ENCODE measurements at places on chromosomes 13 and 19.

DNA sequence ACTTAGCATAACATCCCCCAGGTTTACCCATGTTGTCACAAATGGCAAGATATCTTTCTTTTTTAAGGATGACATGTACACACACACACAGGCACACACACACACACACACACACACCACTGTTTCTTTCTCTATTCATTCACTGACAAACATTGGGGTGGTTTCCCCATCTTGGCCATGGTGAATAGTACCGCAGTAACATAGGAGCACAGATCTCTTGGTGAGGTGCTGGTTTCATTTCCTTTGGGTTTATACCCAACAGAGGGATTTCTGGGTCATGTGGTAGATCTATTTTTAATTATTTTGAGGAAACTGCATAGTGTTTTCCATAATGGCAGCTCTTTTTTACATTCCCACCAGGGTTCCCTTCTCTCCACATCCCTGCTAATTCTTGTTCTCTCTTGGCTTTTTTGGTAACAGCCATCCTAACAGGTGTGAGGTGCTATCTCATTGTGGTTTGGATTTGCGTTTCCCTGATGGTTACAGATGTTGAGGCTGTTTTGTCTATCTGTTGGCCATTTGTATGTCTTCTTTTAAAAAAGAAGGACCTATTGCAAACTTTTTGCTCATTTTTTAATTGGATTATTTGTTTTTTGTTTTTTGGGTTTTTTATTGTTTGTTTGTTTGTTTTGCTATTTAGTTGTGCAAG lies 251.7 kb upstream of the IRS2 start:
- no peaks in the 10 kb centered on the region for H3K27me3 ChIP-seq
- no peak for DNase-seq
- H3K27ac ChIP-seq, result no peak overlapping the region
- H3K4me3 ChIP-seq, result no peak overlapping the region
- H3K4me1 ChIP-seq, result no peaks in the 10 kb centered on the region

DNA sequence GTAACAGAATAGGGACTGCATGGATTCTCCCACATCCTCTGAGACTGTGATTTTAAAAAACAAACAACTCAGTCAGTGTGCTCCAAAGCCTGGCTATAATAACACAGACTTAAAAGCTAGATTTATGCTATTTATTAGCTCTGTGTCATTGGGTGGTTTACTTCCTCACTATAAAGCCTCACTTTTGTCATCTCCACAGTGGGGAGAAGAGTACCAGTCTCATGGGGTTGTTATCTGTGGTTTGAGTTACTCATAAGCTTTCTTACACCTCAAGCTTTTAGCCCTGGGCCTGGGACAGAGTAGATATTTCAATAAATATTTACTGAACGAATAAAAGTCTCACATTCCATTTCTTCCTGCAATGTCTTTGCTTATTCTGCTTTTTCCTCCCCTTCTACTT lies 5.3 kb downstream of the RNASEH2B start:
- peak overlapping the region; percentile 41 for H3K27ac ChIP-seq
- no peak for DNase-seq
- H3K4me3 ChIP-seq, result no peak overlapping the region
- H3K4me1 ChIP-seq, result peaks cover 9% of the 10 kb centered on the region
- no peaks in the 10 kb centered on the region for H3K36me3 ChIP-seq

- H3K27ac ChIP-seq, result no peak overlapping the region
These were observed 100.0 kb downstream of the KLF5 start for GRCh38 chr13:73158851-73159250.

- no peak overlapping the region for H3K27ac ChIP-seq
- no peaks in the 10 kb centered on the region for H3K36me3 ChIP-seq
- no peaks in the 10 kb centered on the region for H3K4me1 ChIP-seq
- no peak overlapping the region for H3K4me3 ChIP-seq
These were observed 28.7 kb upstream of the C1QTNF9 start for GRCh38 chr13:24280720-24281119.

- H3K27ac ChIP-seq, result no peak overlapping the region
- H3K27me3 ChIP-seq, result no peaks in the 10 kb centered on the region
- H3K4me3 ChIP-seq, result no peak overlapping the region
- H3K36me3 ChIP-seq, result no peaks in the 10 kb centered on the region
These were observed 43.6 kb downstream of the SLAIN1 start for GRCh38 chr13:77740931-77741596.

DNA sequence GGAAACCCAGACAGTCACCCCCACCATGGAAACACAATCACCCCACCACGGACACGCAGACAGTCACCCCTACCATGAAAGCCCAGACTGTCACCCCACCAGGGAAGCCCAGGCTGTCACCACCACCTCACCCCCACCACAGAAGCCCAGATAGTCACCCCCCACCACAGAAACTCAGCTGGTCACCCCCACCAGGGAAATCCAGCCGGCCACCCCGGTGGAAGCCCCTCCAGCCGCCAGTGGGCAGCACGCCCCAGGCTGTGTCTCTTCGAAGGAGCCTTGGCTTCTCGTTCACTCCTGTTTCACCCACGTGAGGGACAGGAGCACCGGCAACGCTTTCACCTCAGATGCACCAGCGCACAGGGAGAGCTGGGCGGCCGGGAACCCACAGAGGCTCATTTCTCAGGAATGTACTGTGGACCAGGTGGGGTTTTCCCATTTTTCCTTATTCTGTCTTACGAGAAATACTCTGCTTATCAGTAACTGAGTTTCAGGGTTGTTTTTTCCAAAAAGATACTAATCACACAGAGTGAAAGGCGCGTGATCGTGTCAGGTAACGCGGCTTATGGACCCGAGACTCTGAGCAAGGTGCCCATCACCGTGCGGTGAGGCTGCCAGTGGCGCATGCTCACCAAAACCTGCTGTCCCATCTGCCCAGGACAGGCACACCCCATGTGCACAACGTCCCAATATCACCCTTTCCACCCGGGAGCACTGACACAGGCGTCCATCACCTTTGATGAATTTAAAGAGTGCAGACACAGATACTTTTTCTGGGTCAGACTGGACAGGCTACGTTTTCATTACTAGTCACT lies 28.0 kb downstream of the CARS2 start:
- H3K4me1 ChIP-seq, result no peaks in the 10 kb centered on the region
- no peak overlapping the region for H3K27ac ChIP-seq
- DNase-seq, result no peak
- H3K27me3 ChIP-seq, result no peaks in the 10 kb centered on the region
- no peak overlapping the region for H3K4me3 ChIP-seq

DNA sequence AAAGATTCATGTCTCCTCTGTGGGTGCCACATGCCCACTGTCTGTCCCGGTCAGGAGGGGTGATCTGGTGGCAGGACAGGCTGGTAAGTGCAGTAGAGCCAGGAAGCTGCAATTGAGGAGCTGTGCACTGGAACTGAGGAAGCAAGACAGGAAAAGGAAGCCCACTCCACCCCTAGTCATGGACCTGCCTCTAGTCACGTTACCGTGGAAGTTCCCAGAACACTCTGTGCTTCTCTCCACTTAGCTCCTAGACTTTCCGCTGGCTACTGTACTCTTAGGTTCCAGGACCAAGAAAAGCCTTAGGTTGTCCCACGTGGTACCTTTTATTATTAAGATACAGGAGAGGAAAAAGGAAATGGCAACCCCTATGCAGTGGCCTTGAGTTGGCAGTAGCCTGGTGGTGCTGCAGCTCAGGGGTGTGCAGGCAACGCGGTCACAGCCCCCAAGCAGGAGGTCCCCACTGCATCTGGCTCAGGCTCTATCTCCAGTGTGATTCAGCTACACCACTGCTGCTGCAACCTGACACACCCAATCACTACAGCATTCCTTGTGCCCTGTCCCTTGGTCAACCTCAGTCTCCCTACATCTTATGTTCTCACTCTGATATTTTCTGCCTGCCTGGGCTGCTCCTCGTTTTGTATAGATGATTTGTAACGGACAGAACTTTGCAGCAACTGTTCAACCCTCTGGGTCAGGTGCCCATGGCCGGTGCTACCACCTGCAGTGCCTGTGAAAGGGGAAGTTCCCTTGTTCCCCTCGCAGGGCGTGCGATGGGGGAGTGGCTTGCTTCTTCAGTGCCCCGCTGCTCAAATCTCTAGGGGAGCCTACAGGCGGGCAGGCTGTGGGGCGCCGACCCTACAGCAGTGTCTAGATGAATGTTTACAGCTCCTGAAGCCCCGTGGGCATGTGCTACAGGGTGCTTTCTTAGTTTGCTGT lies 24.4 kb upstream of the GPR12 start:
- H3K4me3 ChIP-seq, result no peak overlapping the region
- H3K27me3 ChIP-seq, result peaks cover 5% of the 10 kb centered on the region
- no peak for DNase-seq
- H3K27ac ChIP-seq, result peak overlapping the region; percentile 7
- H3K4me1 ChIP-seq, result no peaks in the 10 kb centered on the region
- H3K36me3 ChIP-seq, result no peaks in the 10 kb centered on the region

DNA sequence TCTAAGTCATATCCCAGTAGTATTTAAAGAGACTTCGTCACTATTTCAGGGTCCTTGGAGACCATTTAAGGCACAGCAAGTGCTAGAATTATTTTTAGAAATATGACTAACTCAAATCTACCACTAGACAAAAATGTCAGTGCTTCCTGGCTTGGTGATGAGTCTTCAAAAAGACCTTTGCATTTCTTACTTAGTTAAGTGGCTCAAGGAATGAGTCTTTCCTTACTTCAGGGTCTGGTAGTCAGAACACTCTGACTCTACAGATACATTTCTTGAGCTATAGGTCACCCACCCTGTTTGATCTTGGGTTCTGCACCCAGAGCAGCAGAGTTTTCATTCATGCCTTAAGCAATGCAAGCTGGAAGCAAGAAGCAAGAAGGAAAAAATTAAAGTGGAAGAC lies 191.0 kb upstream of the HTR2A start:
- H3K4me3 ChIP-seq, result no peak overlapping the region
- no peaks in the 10 kb centered on the region for H3K4me1 ChIP-seq
- no peak for DNase-seq
- no peaks in the 10 kb centered on the region for H3K36me3 ChIP-seq
- no peaks in the 10 kb centered on the region for H3K27me3 ChIP-seq
- H3K27ac ChIP-seq, result no peak overlapping the region

DNA sequence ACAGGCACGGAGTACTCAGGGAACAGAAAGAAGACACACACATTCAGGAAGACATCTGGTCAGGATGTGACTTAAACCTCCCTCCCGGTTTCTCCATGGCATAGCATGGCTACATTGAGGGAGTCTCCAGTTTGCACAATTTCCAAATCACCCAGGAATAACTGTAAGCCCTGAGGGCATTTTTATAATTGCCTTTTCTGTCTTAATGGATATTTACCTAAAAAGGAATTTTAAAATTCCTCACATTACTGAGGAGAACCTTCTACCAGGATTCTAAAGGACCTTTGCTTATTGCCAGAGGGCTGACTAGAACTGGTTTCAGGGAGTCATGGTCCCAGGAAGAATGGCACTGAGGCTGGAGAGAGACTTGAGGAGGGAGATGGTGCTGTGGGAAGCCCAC lies 21.4 kb downstream of the PEG3 start:
- H3K27me3 ChIP-seq, result no peaks in the 10 kb centered on the region
- no peaks in the 10 kb centered on the region for H3K36me3 ChIP-seq
- no peak overlapping the region for H3K4me3 ChIP-seq
- DNase-seq, result no peak
- H3K4me1 ChIP-seq, result no peaks in the 10 kb centered on the region

DNA sequence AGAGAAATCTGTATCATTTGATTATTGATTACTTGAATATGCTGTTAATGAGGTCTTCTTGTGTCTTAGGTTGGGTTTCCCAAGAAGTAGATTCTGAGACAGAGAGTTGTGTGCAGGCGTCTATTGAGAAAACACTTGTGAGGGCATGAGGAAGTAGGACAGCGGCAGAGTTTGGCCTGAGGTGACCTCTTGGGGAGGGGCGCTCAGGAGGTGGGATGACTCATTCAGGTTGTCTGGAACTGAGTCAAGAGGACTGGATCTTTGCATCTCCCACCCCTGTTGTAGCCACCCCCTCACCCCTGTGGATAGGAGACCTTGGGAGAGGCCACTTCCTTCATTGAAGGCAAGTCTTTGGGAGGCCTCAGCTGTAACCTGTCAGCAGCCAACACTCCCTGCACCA lies 35.2 kb upstream of the WDFY2 start:
- H3K4me1 ChIP-seq, result no peaks in the 10 kb centered on the region
- no peaks in the 10 kb centered on the region for H3K27me3 ChIP-seq
- H3K4me3 ChIP-seq, result no peak overlapping the region
- H3K27ac ChIP-seq, result no peak overlapping the region

- H3K4me3 ChIP-seq, result no peak overlapping the region
- DNase-seq, result no peak
- no peak overlapping the region for H3K27ac ChIP-seq
- H3K36me3 ChIP-seq, result peaks cover 6% of the 10 kb centered on the region
- H3K27me3 ChIP-seq, result no peaks in the 10 kb centered on the region
These were observed 18.1 kb downstream of the CDADC1 start for GRCh38 chr13:49265822-49266221.

DNA sequence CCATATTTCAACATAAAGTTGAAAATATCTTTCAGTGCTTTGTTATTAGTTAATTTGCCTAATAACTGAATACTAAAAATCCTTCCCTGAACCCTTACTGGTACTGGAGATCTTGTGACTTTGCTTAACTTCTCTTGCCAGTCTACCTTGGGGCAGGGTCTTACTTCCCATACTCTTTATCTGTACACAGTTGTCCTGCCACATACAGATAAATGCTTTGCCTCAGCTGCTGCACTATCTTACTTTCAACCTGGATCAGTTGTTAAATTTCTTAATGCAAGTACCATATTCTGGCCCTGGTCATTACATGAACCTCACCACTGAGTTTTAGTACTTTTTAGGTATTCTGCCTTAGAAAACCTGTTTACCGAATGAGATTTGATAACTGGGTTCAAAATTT lies 107.6 kb downstream of the PIBF1 start:
- no peaks in the 10 kb centered on the region for H3K36me3 ChIP-seq
- H3K27me3 ChIP-seq, result no peaks in the 10 kb centered on the region
- H3K4me3 ChIP-seq, result no peak overlapping the region
- DNase-seq, result no peak
- H3K4me1 ChIP-seq, result no peaks in the 10 kb centered on the region

- no peaks in the 10 kb centered on the region for H3K36me3 ChIP-seq
- H3K4me1 ChIP-seq, result no peaks in the 10 kb centered on the region
- H3K27me3 ChIP-seq, result peaks cover 60% of the 10 kb centered on the region
- DNase-seq, result no peak
These were observed 15.8 kb upstream of the PTPRS start for GRCh38 chr19:5356428-5356827.

DNA sequence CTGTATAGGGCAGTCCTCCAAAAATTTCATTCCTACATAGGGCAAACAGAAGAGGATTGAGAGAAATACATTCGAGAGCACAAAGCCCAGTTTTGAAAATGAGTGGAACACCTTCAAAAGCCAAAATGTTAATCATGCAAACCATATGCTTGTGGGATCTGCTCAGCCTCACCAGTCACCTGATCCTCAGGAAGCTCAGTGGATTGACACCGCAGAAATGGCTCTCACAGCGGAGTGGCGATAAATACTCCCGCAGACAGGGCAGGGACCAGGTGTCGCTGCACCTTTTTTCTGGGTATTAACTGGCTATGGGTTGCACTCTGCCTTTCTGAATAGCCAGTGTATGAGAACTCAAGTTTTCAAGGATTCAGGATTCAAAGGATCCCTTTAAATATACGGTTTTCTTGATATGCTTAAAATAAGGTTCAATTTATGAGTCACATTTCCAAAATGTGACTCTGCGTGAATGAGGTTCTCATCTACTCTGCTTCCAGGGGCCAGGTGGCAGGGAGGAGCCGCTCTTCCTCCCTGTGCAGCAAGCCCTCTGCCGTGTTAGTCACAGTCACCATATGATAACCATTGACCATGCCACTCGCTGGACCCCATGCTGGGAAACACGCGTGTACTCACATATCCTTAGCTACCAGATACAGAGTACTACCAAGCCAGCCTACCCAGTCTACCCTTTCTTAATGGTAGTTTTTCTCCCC lies 18.3 kb upstream of the DHRS12 start:
- no peak overlapping the region for H3K27ac ChIP-seq
- H3K36me3 ChIP-seq, result no peaks in the 10 kb centered on the region
- DNase-seq, result no peak
- H3K4me3 ChIP-seq, result no peak overlapping the region
- H3K27me3 ChIP-seq, result no peaks in the 10 kb centered on the region
- H3K4me1 ChIP-seq, result peaks cover 4% of the 10 kb centered on the region
